ENCODE measurements at places on chromosomes 6 and 20.

DNA sequence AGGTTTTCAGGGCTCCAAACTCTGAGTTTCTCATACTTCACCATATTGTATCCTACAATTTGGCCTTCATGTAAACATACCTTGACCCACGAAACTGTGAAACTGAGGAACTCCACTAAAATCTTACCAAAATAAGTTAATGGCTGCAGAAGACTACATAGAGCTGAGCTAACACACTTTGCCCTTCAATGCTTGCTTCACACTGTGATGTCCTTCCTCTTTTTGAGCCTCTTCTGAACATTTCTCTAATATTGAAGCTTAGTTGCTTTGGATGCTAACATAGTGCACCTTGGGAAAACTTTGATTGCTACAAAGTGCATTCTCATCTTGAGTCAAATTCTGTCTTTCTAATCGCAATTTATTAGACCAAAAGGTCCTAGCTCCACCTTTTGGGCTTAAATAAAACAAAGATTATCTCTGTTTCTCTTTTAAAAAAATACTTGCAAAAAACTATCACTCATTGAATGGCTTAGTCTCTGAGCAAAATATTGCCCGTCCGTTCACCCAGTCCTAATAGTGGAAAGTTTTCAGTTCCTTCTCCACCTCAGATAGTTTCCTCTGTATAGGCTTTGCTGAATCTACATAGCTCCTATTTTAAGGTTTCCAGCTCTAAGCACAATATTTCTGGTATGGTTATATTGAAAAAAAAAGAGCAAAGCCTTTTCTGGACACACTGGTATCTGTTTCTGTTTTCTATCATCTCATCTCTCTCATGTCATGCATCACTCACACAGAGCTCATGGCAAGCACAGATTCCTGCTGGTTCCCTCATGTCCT, 494.6 kb downstream of the RFPL4B start:
- DNase-seq = no peak

DNA sequence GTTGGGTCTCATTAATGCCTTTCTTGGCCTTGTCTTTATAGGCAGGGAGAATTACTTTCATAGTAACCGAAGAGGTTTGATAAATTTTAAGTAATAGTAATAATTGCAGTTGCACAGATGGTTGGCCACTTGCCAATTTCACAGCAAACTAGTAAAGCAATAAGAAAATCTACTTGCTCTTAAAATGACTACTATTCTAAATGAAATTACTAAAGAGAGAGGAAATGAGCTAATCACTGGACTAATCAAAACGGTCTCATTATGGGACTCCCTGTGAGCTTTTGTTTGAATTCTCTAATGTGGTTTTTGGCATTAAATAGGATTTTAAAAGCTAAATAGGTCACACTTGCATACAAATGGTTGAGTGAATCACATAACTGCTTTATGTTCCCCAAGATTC, 227.4 kb upstream of the PLN start:
- no peak for DNase-seq

GRCh38 chr6:41345901-41346300, 10.5 kb downstream of the NCR2 start:
- DNase-seq = no peak

- DNase-seq = no peak
Measured at GRCh38 chr6:107737397-107737793, 86.7 kb downstream of the SCML4 start.

DNA sequence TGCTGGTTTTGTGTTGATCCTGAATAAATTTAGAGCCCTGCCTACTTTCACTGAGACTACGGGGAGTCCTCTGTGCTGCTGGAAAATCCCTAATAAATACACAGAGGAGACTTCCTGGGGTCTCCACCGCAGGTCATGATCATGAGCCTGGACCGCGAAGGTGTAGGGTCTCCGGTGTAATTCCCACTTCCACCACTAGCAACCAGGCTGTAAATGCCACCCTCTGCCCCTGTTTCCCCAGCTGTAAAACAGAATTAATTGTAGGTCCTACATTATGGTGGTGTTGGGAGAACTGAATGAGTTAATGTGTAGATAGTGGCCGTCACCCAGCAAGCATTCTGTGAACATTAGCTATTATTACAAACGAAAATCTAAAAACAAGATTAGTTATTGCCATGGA, 191.6 kb upstream of the THBS2 start:
- no peak for DNase-seq

DNA sequence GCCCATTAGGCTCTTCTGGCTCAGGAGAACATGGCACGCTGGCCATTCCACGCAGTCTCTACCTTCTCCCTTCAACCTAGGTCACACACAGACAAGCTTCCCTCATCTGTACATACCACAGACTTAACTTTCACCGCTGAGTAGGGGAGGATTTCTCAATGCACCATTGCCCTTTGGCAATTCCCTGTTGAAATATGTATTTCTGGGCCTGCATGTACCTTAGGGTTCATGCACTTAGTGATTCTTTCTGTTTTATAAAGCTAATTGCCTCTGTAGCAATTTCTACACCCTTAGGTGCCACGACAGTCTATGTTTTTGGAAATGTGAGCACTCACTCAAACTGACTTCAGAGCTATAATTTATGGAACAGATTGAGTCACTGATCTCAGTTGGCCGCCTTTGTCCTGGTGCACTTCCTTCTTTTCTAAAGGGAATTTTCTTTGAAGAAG, 253.8 kb upstream of the PRDM1 start:
- DNase-seq = no peak

DNA sequence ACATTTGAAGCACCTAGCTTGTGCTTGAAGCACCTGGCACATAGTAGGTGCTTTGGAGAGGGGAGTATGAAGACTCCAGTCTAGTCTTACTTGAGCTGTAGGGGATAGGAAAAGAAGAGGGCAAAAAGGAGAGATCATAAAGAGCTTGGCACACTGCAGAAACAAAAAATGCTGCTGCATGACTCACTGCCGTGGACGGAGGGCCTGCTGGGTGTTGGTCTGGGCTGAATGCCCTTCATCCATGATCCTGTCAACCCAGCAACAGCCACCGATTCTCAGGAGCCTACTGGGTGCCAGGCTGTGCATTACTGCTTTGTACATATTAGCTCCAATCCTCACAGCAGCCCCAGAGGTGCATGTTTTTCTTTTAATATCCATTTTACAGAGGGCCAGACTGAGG, 6.0 kb downstream of the PDYN start:
- no peak for DNase-seq

- DNase-seq = peak; percentile 48
Measured at GRCh38 chr20:4956200-4956810, 45.0 kb downstream of the SLC23A2 start.

- no peak for DNase-seq
Measured at GRCh38 chr6:12335131-12335527, 45.0 kb downstream of the EDN1 start.

DNA sequence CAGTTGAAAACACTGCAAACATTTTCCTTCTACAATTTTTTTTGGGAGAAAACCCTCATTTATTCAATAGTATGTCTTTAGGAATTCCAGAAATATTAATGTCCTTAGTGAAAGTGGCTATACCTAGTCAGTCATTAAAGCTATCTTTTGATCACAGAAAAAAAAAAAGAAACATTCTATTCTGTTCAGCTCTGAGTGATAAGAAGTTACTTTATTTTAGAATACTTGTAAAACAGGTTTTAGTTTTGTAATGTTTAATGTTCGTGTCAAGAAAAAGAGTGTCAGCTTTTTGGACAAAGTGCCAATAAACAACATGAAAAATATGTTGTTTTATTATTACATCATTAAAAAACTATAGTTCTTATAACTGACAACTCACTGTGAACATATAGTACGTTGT, 240.4 kb downstream of the OGFRL1 start:
- no peak for DNase-seq

DNA sequence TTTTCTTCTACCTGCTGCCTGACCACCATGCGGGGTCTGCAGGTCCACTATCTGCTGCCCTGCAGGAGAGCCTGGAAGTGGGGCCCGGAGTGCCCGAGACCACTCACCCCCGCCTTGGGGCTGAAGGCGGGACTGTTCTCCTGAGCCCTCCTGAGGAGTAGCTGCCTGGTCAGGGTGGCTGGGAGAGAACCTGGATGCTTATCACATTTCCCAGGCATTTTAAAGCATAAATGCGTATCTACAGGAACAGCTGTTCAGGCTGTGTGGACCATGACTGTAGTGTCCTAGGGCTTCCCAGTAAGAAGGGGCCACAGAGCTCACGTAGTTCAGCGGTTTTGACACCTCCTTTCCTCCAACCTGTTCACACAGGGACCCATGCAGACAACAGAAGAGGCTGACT, 123.3 kb downstream of the AGPAT4 start:
- no peak for DNase-seq

DNA sequence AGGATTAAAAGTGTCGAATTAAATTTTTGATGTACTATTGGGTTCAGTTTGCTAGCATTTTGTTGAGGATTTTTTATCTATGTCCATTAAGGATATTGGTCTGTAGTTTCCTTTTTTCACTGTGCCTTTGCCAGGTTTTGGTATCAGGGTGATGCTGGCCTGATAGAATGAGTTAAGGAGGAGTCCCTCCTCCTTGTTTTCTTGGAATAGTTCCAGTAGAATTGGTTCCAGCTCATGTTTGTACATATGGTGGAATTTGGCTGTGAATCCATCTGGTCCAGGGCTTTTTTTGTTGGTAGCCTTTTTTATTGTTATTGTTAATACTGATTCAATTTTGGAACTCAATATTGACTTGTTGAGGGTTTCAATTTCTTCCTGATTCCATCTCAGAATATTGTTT, 141.8 kb downstream of the SIM1 start:
- no peak for DNase-seq

- peak; percentile 33 for DNase-seq
Measured at GRCh38 chr6:151002491-151002935, 137.0 kb downstream of the MTHFD1L start.

All from fibroblast of skin of abdomen (primary cell).